ENCODE measurements at places on chromosomes 6 and 20.

GRCh38 chr6:52641826-52642225, 29.1 kb upstream of the TMEM14A start:
- DNase-seq, result no peak

DNA sequence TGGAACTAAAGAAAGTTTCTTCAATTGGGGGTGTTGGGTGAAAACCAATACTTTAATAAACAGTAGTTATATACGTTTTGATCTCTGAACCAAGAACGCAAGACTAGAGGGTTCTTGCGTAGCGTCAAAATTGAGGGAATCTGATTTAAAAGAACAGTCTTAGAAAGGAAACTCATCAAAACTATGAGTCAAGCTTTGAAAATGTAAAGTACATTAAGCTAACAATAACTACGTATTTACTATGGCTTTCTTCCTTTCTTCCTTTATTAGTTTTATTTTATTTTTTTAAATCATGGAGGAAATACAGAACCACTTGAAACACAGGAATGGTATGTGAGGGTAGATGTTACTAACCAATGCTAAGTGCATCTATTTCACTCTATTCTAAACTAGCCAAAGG, 287.0 kb upstream of the RSPO3 start:
- DNase-seq, result no peak

- DNase-seq, result no peak
Observed at GRCh38 chr6:157634546-157634945, 188.5 kb upstream of the SNX9 start.

DNA sequence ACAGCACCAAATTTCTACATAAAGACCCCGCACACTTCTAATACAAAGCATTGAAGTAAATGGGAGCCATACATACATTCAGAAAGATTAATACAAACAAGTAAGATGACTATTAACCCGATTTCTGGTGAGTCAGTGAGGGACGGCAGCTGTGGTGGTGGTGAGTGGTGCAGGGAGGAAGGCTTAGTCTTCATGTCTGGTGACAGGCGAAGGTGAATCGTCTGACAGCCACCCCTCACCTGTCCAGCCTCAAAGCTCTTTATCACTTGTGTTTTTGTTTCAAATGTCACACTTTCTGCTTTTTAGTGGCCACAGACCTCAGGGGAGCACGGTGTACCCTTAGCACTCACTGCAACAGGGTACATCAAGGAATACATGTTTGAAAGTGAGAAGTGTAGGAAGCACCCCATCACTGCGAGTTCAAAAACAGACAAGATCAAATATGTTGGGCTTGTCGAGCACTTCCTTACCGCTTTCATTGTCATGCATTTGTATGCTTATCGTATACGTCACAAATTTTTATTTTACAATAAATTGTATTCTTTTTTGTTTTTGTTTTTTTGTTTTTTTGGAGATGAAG, 63.5 kb downstream of the IRF4 start:
- DNase-seq, result no peak

DNA sequence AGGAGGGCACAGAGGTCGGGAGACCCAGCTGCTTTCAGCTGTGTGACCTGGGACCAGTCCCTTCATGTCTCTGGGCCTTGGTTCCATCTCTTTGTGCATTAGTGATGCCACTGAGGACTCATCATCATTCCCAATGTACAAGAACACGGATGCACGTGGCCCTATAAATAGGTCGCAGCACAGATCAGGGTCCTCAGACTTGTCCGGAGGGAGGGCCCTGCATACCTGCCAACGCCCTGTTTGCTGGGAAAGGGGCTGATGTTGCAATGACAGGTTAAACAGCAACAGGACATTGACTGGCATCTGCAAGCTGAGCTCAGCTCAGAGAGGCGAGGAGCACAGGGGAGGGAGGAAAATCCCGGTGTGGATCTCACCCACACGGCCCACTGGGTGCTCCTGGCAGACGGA, 21.8 kb downstream of the TGM2 start:
- DNase-seq, result no peak

DNA sequence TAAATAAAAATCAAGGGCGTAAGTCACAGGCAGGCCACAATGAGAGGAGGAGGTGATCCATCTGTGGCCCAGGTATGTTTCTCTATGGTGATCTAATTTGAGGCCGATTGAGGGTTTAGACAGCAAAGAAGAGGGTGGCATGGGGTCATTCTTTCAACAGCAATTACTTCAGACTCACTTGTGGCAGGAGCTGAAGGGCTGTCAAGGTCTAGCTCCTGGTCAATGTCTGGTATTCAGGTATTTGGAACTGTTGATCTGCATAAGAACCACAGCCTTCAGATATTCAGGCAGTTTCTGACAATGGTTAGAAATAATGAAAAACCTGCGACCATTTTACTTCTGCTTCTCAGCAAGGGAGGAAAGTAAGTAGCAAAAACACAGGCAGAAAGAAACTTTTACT, 259.6 kb downstream of the FOXC1 start:
- DNase-seq, result no peak

DNA sequence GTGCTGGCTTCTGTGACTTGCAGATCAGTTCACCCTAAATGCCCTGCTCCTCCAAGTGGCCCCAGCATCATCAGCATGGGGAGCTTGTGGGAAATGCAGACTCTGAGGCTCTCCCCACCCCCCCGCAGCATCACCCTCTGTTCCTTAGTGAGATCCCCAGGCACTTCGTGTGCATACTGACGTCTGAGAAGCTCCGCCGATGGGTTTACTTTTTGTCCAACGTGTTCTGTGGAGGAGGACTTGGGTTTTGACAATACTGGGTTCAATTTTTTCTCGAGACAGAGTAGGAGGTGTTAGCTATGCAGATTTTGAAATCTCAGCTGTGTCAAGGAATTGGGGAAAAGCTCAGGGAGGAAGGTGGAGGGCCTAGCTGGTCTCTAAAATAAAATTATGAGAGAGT, 38.3 kb upstream of the ZNF831 start:
- no peak for DNase-seq
